Activated CD4-positive, alpha-beta T cell treated with anti-CD3 and anti-CD28 coated beads, Interleukin-2, amount 50 U/mL, for 1 hour (primary cell): ENCODE measurements at places on chromosomes 12 and 14.

GRCh38 chr14:49634547-49635334 is at the start of gene DNAAF2:
Gene DNAAF2 (minus strand): TSS chr14:49635244. CDS start chr14:49635149, 95 bp downstream.
- DNase-seq, result peak; percentile 69

DNA sequence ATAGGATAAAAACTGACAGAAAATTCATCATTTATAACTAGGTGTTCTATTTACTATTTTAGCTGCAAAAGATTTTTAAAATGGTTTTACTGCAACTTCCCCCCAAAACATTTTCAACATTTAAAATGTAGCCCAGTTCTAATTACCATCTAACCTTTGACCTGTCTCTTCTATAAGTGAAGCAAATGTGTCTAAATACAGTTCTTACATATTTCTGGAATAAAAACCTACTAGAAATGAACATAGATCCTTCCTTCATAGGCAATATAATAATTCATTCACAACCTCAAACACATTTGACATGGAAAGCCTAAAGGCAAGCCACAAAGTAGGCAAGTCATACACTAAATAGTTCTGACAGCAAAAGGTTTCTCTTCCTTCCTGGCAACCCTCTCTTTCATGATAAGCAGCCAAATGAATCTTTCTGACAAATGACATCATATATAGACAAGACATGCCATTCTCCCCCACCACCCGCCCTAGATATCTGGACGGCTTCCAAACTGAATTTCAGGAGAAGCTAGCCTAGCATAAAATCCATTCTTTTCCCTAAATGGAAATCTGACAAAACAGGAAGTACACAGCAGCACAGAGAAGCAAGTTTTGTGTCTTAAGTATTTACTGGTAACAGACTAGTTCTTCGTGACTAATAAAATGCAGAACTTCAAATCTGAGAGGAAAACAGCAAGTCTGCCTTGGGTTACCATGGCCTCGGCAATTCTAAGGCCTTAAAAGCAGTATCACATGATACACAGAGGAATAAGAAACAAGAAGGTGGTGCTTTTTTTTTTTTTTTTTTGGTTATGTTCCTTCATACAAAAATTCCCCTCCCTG is 17.2 kb upstream of the ARID4A start:
- DNase-seq, result no peak

DNA sequence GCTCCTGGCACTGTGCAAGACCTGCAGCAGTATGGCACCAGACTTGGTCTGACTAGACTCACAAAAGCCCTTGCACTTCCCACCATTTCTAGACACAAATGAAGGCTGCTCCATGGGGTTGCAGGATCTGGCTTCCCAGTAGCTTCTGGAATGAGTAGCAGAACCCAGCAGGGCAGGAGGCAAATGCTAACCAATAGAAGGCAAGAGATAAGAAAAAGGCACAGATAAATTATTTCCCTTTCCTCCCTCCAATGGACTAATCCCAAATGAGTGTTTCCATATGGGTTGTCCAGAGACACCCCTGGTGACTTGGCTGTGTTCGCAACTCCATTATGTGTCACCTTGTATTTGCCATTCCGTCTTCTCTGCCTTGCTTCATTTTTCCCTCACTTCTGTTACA is 49.7 kb downstream of the KIF21A start:
- no peak for DNase-seq

- DNase-seq, result no peak
Observed at GRCh38 chr12:56931474-56931978, 2.7 kb downstream of the SDR9C7 start.

- DNase-seq, result no peak
Observed at GRCh38 chr14:70069186-70069585, 119.6 kb downstream of the SLC8A3 start.

DNA sequence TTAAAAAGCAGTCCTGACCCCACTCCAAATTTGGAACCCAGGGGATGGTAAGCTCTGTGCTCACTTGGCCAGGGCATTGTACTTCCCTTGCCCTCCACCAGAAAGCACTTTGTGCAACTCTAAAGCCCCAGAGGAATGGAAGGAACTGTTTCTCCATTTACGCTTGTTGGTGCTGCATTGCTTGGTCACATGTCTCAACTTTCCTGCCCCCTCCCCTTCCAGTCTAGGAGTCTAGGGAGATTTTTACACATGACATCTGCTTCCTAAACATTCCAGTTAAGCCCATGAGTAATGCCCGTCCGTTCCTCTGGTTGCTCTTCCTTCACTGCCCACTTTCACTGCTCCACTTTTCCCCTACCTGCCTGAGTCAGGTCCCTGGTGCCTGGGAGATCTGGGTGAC is 92.6 kb upstream of the MAP1LC3B2 start:
- DNase-seq, result no peak

- no peak for DNase-seq
Observed at GRCh38 chr12:116026768-116027550, 250.5 kb downstream of the MED13L start.
